NCI-H187 (cell line): ENCODE measurements at places on chromosomes 13 and 19.

DNA sequence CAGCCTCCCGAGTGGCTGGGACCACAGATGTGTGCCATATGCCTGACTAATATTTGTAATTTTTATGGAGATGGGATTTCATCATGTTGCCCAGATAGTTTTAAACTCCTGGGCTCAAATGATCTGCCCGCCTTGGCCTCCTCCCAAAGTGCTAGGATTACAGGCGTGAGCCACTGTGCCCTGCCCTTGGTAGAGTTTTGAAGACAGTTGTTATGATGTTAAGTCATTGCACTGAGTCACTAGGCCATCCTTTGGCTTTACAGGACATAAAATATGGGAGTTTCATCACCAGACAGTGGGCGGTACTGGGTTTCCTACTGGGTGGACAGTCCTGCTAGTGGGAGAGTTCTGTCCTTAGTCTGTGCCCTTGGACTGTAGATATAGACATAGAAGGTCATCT lies 282.5 kb downstream of the ATP8A2 start:
- no peak for DNase-seq

DNA sequence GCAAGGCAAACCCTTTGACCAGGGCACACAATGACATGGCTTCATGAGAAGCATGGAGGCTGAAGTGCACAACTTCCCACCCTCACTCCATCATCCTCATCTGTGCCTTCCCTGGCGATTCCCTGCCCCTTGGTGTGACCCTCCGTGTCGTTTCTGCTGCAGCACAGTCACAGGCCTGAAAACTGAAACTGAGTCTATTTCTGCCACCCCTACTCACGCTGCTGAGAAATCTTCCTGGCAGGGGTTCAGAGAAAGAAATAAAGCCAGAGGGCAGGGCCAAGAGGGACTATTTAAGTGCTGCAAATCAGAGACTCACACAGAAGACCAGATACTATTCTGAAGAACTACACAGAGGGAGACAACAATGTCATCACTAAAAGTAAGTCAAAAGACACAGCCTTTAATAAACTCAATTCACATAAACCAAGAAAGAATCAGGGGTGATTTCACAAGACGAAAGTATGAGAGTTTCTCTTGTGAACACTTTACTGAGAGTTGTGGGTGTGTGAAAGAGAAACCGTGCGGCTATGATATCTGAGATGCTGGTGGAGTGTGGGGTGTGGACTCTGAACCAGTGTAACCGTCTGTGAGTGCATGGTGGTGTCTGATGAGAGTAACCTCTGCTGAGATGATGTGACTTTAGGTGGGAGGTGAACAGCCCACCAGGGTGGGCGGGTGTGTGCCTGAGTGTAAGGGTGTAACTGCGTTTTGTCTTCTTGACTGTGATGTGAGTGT lies 23.5 kb downstream of the LGALS16 start:
- no peak for DNase-seq

DNA sequence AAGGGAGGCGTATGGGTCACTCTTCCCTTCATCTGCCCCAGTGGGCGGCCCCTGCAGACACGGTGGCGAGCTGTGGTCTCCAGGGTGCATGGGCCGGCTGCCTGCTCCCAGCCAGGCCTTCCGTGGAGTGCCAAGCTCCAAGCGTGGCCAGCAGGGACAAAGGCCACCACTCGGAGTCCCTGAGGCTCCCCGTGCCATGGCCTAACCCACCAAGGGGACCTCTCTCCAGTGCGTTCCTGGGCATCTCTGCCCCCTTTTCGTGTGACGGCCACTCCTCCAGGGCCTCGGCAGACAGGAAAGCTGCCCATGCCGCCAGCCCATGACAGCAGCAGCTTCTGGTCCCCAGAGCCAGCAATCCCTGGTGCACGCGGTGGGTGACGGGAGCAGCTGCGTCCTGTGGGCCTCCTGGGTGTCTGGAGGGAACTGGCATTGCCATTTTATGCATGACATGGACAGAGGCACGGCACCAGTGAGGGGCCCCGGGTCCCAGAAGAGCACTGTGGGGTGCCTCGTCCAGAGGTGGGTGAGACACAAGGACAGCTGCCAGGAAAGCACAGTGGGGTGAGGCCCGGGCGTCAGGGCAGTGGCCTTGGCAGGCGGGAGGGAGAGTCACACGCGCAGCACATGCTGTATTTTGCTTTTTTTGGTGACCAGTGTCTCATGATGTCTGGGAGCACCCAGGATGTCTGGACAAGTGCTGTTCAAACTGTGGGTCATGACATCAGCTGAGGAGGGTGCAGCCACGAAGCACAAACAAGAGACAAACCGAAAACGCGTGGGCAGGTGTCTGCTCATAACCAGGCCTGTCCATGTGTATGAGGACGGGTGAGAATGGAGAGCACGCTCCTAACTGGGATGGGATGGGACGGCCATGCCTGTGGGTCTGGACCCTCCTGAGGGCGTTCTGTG lies 32.3 kb downstream of the CEBPG start:
- no peak for DNase-seq

DNA sequence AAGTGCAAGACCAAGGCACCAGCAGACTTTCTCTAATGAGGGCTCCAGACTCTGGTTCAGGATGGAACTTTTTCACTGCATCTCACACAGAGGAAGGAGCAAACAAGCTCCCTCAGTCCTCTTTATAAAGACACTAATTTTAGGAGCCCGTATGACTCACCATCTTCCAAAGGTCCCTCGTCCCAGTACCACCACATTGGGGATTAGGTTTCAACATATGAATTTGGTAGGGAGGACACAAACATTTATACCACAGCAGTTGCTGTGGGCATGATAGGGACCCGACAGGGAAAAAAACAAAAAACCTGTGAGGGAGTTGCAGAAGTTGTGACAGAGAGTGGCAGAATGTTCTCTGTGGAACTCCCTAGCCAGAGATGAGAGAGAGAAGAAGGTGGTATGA lies 6.5 kb upstream of the CNMD start:
- no peak for DNase-seq

GRCh38 chr19:48454150-48454730 lies 1.1 kb upstream of the KCNJ14 start:
- DNase-seq = no peak

- DNase-seq = no peak
These were observed 1466.1 kb downstream of the UQCRFS1 start for GRCh38 chr19:27746691-27747380.
